ENCODE measurements at places on chromosomes 2 and 18.

DNA sequence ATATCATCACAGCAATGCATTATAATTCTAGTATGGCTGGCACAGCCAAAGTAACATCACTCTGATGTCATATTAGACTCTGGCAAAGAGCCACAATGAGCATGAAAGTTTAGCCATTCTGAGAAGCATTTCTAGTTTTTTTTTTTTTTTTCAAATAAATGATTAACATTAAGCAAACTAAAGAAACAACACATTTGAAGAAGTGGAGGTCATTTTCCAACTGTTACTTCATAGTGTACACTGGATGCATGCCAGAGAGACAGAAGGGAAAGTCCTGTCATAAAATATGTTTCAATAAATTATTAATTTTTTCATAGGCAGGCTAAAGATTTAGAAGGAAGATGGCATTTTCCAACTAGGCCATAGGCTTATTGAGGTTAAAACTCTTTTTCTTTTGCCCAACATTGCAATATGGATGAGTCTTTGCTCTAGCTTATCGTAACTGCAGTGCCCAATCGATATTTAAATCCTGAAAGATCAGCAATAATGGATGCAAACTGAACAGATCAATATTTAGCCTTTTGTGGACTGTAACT is 1630.4 kb upstream of the ACVR2A start:
- DNase-seq = no peak

DNA sequence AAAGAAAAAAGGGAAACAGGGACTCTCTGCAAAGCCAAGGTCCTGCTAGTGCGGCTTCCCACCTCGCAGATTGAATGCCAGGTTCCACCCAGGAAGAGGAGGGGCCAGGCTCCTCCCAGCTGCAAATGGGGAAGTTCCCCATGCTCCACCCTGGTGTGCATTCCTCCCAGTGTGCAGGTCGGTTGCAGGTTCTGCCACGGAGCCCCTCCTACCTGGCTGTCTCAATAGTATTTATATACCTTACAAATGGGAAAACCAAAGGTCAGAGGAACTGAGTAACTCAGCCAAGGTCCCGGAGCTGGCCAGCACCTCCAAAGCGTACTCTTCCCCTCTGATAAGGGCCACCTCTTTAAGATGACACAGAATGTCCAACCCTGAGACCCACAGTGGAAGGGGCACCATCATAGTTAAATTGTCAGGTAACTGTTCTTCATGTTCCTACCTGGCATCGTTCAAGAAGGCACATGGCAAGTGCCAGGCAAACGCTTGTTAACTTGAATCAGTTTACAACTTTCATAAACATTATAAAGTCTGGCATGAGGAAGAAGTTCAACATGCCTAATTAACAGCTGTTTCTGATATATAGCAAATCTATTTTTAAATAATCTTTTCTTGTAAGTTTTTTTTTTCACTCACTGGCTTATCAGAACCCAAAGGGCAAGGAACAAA is 35.5 kb downstream of the POU3F3 start:
- no peak for DNase-seq

DNA sequence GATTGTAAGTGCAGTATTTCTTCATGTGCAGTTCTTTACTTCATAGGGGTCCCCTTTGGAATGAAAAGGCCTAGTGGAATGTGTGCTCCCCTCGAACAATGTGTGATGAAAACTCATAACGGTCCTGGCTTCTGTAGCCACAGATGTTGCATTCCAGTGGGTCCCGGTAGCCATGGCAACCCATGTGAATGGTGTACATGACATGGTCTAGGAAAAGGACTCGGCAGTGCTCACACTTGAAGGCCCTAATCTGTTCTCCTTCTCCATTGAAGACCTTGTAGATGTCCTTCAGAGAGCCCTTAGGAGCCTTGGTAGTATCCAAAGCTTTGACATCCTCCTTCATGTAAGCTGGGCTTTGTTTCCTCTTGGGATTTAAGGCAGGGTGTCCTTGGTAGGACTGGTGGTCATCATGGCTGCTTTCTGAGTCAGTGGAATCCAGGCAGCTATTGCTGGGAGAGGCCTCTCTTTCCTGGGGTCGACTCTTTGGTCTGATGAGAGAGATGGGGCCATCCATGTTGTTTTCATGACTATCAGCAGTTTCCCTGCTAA is 144.0 kb downstream of the IKZF2 start:
- DNase-seq = no peak

DNA sequence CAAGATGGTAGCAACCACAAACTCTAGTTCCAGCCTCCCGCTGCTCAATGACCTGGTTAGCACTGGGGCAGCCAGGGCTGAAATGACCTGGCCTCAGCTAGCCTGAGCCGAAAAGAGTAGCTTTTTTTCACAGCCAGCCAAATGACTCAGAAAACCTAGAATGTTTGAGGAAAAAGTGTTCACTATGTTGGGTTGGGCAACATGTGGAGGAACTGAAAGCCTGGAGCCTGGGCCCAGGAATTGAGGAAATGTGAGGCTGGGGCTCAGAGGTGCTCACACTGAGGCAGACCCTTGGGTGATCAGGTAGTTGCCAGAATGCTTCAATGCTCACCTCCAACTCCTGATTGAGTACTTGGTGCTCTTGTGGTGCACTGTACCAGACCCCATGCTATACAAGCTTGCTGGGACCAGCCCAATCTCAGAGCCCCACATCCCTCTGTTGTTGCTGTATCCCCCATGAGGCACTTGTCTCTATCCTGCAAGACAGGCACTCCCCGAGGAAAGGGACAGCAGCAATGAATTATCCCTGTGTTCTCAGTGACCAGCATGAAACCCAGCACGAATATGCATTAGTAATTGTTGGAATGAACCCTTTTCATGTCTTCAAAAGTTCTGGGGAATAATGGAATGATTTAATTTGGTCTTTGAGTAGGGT is 116.2 kb downstream of the USP34 start:
- DNase-seq = no peak

DNA sequence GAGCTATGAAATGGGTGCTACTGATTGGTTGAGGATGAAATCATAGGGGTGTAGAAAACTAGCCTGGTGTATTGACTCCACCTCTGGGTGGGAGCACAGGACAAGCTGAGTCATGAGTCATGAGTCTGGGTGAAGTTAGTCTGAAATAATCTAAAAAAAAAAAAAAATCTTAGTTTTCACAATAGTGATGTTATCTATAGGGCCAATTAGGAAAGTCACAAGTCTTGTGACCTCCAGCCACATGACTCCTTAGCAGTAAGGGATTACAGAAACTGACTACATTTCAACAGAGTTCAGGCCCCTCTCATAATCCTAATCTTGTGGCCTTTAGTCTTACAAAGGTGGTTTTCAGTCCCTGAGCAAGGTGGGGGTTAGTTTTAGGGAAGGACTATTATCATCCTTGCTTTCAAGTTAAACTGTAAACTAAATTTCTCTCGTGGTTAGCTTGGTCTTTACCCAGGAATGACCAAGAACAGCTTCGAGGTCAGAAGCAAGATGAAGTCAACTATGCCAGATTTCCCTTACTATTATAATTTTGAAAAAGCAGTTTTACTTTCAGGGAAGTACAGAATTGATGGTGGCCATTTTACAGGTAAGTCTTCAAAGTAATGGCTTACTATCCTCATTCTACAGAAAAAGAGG is 338.0 kb upstream of the GYPC start:
- no peak for DNase-seq

DNA sequence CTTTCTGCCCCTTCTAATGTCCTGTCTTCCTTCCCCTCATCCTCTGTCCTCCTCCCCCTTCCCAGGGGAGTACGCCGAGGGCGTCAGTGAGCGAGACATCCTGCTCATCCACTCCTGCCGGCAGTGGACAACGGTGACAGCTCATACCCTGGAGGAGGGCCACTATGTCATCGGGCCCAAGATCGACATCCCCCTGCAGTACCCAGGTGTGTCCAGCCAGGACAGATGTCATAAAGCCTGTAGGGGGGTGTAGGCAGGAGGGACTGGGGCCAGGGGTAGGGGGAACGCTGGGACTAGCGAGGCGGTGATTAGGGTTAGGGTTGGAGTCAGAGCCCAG is 3.4 kb downstream of the GAREM2 start:
- no peak for DNase-seq

DNA sequence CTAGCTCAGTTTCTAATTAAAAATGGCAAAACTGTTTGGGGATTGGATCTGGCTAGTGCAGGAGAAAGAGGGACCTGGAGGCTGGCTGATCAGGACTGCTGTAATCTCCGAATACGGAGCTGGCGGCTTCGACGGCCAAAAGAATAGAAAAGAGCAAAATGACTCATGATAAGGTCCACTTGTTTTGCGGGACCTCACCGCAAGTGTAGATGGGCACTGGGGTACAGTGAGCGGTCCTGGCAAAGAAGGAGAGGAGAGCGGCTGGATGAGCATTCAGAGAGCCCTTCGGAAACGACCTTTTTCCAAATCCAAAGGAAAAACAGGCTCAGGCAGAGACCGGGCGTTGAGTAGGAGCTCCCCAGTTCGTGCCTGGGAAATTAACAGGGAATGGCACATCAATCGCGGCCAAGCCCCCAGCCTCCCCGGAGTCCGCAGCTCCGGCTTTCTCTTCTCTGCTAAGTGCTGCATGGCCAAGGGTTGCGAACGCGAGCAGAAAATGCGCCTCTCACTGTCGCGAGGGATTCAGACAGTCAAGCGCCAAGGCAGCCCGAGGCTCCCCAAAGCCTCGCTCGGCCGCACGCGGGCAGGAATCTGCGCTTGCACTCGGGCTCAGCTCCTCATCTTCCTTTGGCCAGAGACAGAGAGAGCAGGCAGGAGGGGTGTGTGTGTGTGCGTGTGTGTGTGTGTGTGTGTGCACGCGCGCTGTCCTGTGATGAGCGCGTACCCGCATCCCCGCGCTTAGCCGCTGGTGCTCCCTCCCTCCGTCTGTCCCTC is 1.8 kb downstream of the DCC start:
- DNase-seq = no peak

DNA sequence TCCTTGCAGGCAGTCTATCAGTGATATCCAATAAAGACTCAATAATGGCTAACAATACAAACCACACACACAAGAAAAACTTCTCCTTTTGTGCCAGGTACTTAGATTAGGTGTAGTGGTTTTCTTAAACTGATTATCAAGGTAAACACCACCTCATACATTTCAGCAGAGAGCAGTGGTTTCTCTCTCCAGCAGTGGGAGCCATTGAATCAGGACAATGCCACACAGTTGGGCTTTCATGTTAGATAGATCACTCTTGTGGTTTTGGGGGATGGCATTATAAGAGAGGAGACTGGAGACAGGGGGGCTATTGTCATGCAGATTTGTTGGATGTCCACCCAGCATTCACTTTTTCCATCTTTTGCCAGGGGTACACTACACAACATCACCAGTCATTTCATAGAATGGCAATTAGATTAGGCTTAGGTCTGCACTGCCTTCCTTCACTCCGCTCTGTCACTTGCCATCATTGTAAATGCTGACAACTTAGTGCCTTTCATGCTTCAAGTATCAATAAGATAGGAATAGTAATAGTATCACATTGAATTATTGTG is 13.6 kb upstream of the IRS1 start:
- DNase-seq = no peak

DNA sequence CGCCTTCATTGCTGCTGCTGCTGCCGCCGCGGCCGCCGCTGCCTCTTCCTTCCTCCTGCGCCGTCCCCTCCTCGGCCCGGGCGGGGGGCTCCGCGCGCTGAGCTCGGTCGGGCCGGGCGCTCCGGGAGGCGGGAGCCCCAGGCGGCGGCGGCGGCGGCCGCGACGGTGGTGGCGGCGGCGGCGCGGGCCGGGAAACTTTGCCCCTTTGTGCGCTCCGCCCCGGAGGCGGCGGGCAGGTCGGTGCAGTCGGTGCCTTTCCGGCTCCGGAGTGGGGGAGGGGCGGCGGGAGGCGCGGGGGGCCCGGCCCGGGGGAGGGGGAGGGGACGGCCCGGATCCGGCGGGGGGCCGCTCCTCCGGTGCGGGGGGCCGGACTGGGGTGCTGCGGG is 205 bp downstream of the TET3 start:
- DNase-seq = peak; percentile 69

DNA sequence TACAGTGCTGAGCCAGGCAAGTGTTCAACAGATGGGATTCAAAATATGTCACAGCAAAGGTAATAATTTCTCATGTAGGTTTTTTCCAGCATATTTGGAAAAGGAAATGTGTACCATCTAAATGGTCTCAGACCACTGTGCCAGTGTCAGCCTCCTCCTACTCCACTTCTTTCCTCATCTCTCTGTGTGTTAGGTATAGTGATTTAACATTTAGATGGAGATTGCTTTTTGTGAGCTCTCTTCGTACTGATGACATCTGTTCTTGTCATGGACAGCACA is 80.9 kb upstream of the TSPYL6 start:
- no peak for DNase-seq

DNA sequence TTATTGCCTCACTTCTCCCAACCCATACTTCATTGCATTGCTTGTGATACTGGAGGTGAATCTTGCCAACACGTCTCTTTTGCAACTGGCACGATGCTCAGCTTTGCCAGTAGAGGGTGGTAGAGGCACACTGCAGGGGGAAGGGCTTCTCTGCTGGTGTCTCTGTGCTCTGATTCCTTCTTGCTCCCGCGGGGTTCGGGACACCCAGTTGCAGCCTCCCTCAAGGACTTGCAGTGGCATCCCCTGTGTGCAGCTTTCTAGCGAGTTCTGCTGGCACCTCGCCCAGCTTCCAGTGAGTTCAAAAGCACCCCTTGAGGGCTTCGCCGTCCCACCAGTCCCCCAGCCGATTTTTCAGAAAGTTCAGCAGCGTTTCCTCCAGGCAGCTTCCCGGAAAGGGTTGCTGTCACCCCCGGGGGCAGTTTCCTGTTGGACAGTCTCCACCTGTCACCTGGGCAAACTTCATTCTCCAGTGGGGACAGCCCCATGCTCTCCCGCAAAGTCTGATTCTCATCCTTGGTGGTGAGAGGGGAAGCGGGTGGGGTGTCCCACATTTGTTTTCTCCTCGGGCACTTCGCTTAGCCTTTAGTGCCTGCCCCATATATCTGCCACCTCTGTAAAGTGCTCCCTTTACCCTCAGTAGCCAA is 35.4 kb upstream of the EN1 start:
- peak; percentile 74 for DNase-seq

- DNase-seq = no peak
These were observed 19.7 kb upstream of the SFXN5 start for GRCh38 chr2:73091164-73091563.

DNA sequence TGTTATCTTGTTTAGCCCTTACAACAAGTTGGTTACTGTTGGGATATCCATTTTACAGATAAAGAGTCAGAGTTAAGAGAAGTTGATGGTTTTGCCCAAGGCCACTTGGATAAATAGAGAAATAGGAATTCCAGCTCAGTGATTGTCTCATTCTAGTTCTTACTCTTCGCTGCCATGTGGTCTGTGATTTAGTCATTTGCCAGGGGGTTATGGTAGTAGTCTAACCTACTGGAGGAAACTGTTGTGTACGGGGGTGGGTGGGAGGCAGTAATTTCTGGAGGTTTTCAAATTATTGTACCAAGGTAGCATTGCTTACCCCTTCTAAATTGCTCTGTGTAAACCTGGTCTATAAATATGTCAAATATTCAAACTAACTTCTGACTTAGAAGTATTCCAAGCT is 110.4 kb downstream of the MAP2 start:
- no peak for DNase-seq

DNA sequence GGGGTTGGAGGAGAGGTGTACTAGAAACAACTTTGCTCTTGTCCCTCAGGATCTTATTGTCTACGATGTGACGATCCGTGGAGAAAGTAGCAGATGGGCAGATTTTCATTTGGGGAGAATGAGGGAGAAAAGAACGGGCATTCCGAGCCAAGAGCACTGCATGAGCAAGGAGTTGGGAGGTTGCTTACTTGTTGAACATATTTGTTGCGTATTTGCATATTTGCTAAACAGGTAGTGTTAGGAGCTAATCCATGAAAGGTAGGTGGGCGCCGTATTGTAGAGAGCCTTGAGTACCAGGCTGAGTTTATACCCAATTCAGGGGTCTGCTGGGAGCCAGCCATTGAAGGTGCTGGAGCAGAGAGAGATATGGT is 490 bp downstream of the BCS1L start:
- no peak for DNase-seq

Data from activated CD4-positive, alpha-beta T cell treated with anti-CD3 and anti-CD28 coated beads, Interleukin-2, amount 50 U/mL, for 48 hours (primary cell).